AG04450 (cell line): ENCODE measurements at places on chromosomes 12 and 14. TPM values are rescaled to one million over a fixed set of nuclear protein-coding genes. Genes with fewer than 3 reads are reported as not detected.

DNA sequence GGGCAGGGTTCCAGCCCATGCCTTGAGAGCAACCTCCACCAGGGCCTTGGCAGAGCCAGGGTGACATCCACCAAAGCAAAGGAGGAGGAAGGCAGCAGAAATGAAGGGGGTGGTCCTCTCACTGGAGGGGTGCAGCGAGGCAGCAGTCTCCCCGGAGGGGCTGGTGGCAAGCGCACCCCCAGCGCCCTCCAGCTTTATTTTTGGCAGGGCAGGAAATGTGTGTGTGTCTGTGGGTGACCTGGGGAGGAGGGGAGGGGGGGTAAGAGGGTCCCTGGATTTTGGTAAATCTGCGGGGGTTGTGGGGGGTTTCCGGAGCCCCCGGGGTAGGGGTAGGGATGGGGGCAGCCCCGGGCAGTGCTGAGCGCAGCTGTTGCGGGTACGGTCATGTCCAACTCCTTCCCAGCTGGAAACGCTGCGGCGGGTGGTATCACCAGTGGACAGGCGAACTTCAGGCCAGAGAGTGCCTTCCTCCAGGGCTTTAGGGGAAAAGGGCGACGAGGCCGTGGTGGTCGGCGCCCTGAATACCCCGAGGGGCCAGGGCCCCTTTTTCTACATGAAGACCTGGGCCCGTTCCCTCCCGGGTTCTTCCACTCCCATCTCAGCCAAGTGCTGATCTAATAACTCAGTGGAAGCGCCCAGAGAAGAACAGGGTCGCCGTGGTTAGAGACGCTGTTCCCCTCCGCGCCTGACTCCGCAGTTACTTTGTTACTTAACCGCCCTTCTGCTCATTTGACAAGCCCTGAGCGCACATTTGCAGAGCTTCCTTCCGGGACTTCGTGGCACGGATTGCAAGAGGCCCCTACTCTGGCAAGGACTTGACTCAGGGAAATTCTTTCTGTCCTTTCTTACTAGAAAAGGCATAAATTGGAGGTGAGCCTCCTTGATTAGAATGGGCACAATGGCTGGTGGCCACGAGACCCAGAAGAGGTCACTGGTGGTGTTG lies 55.2 kb downstream of the FOS start:
- DNase-seq, result no peak

DNA sequence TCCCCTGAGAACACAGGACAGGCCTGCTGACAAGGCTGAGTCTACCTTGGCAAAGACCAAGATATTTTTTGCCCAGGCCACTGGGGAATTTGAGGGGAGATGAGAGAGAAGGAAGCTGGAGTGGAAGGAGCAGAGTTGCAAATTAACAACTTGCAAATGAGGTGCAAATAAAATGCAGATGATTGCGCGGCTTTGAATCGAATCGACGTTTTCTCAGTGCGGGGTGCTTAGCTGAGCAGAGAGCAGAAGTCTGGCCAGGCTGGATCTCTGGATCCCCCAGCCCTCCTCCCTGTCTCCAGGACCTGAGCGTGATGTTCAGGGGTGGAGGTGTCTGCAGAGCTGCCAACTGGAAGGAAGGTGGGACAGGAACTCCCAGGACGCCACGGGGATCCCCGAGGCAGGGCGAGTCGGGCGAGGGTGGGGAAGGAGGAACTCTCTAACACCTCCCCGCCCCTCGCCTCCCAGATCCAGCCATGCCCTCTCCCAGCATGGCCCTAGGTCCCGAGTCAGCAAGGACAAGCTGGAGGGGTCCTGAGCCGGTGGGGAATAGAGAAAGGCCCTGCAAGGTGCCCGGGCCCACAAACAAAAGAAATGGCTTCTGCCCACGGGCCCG lies 527 bp upstream of the CARMIL3 start:
- DNase-seq, result no peak

Gene LRIG3
- polyA plus RNA-seq, result 58.2 and 80.1 TPM in 2 replicates

GRCh38 chr12:107404981-107405380 lies 280.6 kb upstream of the PWP1 start:
- DNase-seq, result no peak

DNA sequence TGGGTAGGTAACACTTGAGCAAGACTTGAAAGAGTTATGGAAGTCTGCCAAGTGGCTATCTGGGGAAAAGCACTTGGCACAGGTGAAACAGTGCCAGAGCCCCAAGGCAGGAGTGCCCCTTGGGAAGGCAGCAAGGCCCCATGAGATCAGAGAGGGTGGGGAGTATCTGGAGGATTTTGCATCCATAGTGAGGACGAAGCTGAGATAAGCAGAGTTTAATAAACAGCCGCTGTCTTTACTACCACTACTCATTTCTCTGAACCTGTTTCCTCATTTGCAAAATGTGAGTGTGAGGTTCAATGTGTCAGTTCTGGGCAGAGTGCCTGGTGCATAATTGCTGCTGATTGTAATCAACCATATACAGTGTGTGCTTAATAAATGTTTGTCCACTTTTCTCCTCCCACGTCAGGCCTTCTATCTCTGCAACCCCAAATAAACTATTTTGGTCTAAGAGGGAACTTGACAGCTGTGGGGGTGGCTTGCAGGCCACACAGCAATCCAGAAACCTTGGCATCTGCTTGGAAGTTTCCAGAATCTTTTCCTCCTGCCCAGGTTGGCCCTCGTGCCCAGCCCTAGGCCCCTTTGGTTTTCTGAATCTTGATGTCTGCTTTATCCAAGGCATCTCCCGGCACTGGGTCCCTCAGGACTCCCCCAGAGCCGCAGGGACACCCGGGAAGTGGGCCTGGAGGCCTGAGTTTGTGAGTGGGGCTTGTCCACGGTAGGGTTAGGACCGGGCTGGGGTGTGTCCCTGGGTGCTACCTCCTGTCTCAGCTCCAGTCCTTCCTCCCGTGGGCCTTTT lies 4.5 kb downstream of the ABCB9 start:
- DNase-seq, result no peak

Gene ATP5MC2
- polyA plus RNA-seq, result 261 and 433 TPM in 2 replicates

GRCh38 chr12:126095748-126096510 lies 1030.7 kb downstream of the AACS start:
- no peak for DNase-seq

DNA sequence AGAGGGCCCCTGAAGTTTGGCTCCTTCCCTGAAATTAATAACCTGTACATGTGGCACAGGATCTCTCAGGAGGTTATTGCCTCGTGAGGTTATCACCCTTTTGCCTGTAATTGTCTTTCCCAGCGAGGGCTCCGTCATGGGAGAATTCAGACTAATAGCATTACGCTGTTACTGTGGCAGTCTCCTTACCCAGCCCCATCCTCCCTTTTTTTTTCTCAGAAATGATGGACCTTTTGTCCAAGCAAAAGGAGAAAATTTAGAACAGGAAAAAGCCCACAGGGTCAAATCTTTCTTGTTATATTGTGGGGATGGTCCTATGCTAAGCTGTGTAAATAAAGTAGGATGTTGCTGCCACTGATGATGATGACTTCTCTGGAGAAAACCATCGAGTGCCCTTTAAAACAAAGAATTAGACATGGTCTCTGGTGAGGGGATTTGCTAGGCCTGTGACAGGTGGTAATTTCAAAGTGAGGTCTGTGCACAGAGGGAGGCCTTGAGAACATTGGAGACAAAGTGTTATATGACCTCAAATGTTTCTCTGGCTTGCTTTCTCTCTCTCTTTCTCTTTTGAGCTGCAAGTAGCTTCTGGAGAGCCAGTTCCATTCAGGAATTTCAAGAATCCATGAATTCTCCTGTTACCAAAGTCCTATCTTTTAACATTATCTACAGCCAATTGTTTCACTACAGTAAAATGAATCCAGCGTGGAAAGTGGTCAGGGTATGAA lies 357.2 kb downstream of the BMP4 start:
- no peak for DNase-seq

GRCh38 chr12:79747274-79747673 lies 56.5 kb upstream of the PAWR start:
- DNase-seq, result no peak

GRCh38 chr12:89878950-89879349 lies 170.3 kb upstream of the ATP2B1 start:
- DNase-seq, result no peak

- DNase-seq, result no peak
Observed at GRCh38 chr14:72625689-72626088, 268.2 kb downstream of the DPF3 start.

GRCh38 chr12:122064025-122064777 lies 14.4 kb upstream of the MLXIP start:
- DNase-seq, result no peak

DNA sequence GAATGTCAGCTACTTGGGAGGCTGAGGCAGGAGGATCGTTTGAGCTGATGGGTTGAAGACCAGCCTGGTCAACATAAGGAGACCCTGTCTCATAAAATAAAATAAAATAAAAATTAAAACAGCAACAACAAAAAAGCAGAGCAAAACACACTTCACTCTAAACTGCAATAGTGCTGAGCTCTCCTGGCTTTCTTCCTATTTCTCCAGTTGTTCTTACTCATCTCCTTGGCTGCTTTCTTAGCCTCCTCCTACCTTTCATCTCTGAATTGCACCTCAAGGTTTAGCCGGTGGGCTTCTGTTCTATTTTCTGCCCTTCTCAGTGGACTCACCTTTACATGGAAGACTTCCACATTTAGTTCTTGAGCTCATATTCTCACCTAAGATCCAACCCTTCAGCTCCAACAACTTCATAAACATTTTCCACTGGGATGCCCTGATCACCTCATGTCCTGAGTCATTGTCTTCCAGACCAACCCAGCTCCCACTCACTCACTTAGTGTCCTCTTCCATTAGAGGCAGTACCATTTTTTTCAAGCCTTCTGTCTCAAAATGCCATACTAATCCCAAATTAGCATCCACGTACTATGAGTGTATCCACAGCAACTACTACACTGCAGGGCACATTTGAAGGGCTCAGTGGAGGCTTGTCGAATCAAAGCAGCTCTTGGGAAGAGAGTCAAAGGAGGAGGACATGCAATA lies 41.2 kb upstream of the TMED10 start:
- no peak for DNase-seq

GRCh38 chr12:51904951-51905470 lies 2.3 kb upstream of the ACVRL1 start:
- no peak for DNase-seq

Gene KCNC2
- not detected in 2 replicates for polyA plus RNA-seq

Gene MAP3K12
- polyA plus RNA-seq, result 35.7 and 46.1 TPM in 2 replicates

- no peak for DNase-seq
Observed at GRCh38 chr12:107929436-107929835, 154.9 kb downstream of the ASCL4 start.

GRCh38 chr12:84421103-84421502 lies 491.5 kb downstream of the SLC6A15 start:
- DNase-seq, result no peak

DNA sequence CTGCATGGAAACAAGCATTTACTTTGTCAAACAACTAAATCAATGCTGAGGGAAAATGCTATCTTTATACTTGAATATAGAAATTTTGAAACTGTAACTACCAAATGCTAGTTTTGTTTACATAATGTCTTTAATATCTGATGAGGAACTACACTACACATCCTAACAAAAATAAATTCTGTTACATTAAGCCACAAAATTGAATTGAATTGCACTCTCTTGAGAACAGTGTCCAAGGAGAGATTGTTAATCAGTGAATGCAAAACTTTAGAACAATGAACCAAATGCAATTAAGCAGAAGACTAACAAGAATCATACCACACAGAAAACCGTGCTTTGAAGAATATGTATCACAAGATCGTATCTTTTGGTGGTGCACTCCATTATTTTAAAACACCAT lies 141.6 kb downstream of the CNTN1 start:
- DNase-seq, result no peak

Gene YY1
- 38.0 and 45.6 TPM in 2 replicates for polyA plus RNA-seq

GRCh38 chr12:15712823-15713660 lies 76.1 kb downstream of the EPS8 start:
- no peak for DNase-seq

DNA sequence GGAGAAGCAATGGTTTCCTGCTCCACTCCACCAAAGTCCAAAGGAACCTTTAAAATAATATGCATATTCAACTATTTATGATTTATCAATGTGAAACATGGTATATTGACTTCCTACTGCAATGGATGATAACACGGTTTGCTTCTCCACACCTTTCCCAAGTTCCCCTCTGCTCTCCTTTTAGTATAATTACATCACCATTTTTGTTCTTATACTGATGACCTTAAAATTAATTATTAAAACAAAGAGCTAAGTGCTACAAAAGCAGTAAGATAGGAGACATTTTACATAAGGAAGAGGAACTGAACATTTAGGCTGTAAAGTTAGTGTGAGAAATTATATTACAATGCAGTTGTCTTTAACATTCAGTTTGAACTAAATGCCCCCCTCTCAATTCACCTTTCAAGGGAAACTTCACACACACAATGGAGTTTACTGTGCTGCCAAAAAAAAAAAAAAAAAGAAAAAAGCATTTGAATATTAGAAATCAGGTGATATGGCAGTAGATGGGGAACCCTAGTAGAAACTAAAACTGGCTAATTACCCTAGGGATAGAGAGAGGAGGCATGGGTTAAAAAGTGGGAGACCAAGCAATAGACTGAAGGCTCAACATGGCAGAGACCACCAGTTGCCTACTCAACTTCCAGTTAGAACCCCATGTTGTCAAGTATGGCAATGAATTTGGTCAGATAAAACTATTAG lies 37.1 kb upstream of the STK38L start:
- DNase-seq, result no peak

Gene CABP1
- 0.09 and 0.27 TPM in 2 replicates for polyA plus RNA-seq

DNA sequence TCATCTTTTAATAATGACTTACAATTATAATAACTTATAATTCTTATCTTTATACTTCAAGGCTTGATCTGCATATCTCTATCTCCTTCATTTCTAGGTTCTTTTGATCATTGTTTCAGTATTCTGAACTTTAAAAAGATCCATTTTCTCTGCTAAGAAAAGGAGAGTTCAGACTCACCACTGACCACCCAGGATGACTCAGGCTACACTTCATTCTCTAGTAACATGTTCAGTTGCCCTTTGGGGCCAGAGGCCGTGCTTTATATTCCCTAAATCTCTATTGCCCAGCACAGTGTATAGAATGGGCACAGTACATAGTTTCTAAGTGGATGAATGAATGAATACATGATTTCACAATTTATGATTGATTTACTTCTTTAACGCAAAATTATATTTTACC lies 268.7 kb downstream of the AKAP6 start:
- no peak for DNase-seq

DNA sequence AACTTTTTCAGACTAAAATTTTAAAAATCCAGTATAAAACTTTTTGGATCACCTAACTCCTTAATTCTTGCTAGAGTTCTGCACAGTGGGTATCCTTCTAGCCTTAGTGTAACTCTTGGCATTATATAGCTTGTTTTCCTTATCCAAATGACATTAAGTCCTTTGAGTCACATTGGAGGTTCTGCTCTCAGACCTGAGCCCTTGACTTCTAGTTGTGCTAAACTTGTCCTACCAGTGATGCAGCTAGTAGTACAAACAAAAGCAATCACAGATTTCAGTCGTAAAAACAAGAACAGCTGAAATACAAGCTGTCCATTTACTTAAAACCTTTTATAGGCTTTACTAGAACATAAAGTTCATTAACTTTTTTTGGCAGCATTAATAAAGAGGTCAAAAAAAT lies 10.5 kb downstream of the ZBTB1 start:
- no peak for DNase-seq

Gene COCH
- polyA plus RNA-seq, result 0.17 and 0.19 TPM in 2 replicates

- DNase-seq, result no peak
Observed at GRCh38 chr14:93368996-93369712, 22.2 kb downstream of the COX8C start.

Gene MMP19
- 43.8 and 46.3 TPM in 2 replicates for polyA plus RNA-seq

Gene TRIM9
- 0.02 and 0.06 TPM in 2 replicates for polyA plus RNA-seq

GRCh38 chr14:95431199-95432143 lies 85.0 kb downstream of the SYNE3 start:
- DNase-seq, result no peak

- DNase-seq, result no peak
Observed at GRCh38 chr14:103057028-103057371, 349 bp downstream of the CDC42BPB start.

Gene SLC6A12
- polyA plus RNA-seq, result 0.12 TPM in 1 of 2 replicates, not detected in the other

Gene ST8SIA1
- 0.04 and 0.26 TPM in 2 replicates for polyA plus RNA-seq

- no peak for DNase-seq
Observed at GRCh38 chr12:32515137-32515873, 115.9 kb downstream of the FGD4 start.

Gene HOMEZ
- 11.2 and 13.2 TPM in 2 replicates for polyA plus RNA-seq
